ENCODE measurements at places on chromosomes 2 and 18.

DNA sequence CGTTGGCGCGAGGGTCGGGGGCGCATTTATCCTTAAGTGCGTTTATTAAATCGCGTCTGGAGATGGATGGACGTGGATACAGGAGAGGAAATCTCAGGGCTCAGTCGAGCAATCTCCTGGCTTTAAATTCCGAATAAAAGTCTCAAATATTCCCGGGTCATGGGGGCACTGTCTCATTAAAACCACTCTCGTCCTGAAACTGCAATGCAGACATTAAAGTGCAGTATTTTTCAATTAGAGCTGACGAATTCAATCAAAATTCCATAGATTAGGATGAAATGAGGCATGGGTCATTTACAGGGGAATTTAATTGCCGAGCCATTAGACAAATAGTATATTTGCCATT lies 10.7 kb upstream of the GBX2 start:
- DNase-seq, result no peak

DNA sequence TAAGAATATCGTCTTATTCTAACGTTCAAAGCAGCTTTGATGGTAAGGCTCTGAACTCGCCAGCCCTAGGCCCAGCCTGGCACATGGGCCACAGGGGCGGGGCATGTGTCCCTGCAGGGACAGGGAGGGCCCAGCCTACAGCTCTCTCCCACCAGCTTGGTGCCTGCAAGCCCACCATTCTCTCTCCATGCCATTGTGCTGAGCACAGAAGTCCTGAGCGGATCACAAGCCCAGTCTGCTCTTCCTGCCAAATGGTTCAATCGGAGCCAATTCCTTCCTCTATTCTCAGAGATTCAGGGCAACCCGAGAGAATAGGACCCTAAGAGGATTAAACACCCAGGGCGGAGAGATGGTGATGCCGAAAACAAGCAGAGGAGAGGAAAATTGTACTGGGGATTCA lies 50.3 kb upstream of the APCDD1 start:
- no peak for DNase-seq

DNA sequence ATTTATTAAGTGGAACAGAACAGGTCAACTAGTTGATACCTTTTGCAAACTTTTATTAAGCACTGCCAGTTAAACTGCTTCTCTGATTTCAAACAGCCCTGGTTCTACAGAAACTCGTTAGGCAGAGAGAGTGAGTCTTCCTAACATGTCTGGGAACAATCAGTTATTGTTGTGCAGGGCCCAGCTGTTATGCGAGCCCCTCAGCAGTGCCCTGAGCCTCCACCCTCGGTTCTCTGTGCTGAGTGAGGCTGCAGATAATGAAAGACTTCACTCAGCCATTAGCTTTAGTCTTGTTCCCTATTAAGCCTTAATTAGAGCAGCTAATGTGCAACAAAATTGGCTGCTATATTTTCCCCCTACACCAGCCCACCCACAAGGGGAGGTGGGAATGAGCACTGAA lies 39.6 kb downstream of the KCTD18 start:
- no peak for DNase-seq

- DNase-seq, result no peak
Measured at GRCh38 chr2:226883296-226883795, 47.5 kb downstream of the RHBDD1 start.

DNA sequence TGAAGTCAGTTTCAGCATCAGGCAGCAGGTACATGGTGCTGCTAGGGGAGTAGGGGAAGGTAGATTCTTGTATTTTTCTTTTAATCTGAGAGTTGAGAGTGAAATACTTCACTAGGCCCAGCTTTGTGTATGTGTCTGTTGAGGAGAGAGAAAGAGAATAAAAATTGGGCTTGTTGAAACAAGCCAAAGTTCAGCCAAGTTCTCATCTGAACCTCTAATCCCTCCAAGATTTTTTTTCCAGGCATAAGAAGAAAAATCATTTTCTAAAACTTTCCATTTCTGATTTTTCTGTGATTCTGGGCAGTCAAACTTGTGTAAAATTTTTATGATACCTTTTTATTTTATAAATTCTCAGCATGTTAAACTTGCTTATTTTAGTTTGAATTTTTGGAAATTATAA lies 55.6 kb downstream of the PTPRM start:
- no peak for DNase-seq

DNA sequence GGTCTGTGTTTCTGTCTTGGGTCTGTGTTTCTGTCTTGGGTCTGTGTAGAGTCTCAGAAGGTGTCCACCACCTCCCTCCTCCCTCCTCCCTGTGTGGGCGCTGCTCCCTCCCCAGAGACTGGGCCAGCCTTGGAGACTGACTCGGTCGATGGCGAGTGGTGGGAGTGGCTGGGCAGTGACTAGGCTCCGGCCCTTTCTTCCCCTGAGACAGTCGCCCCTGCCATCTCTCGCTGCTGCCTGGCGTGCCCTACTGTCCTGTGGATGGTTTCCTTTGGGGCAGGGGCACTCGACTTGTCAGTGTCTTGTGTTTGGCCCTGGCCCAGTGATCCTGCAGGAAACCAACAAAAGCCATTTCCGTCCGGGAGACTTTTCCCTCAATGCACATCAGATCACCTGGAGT lies 215.8 kb downstream of the NDUFA10 start:
- no peak for DNase-seq

DNA sequence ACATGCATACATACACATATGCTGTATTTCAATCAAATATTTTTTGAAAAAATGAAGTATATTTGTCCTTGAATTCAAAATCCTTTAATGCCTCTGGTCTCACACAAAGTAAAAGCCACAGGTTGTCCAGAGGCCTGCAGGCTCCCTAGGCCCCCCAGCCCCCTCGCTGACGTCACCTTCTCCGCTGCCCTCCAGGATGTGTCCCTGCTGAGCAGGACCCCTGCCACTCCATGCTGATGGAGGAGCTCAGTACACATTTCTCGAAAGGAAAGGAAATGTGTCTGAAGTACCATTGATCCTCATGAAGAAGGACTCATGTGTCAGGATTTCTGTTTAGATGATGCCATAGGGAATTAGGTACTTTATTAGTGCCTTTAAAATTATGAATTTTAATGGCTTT lies 212.1 kb downstream of the LDLRAD4 start:
- no peak for DNase-seq

DNA sequence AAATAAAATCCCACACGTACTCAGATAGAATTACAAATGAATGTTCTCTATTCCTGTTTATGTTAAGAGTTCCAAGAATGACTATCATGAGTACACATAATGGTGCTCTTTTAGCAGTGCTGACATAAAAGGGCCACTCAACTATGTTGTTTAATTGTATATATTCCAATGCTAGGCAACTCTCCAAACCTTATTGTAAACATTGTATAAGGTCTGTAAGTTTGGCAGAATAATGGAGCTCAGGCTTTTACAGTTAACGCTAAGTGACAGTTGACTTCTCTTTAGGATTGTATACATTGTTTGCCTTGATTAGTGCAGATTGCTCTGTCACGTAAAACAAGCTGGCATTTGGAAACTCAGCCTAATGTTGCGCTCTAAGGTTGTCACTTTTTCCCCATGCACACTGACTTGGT lies 20.8 kb downstream of the RBMS1 start:
- DNase-seq, result no peak

GRCh38 chr2:31475692-31476091 lies 61.1 kb upstream of the XDH start:
- no peak for DNase-seq

- DNase-seq, result no peak
Measured at GRCh38 chr2:43268066-43268953, 41.9 kb upstream of the ZFP36L2 start.

DNA sequence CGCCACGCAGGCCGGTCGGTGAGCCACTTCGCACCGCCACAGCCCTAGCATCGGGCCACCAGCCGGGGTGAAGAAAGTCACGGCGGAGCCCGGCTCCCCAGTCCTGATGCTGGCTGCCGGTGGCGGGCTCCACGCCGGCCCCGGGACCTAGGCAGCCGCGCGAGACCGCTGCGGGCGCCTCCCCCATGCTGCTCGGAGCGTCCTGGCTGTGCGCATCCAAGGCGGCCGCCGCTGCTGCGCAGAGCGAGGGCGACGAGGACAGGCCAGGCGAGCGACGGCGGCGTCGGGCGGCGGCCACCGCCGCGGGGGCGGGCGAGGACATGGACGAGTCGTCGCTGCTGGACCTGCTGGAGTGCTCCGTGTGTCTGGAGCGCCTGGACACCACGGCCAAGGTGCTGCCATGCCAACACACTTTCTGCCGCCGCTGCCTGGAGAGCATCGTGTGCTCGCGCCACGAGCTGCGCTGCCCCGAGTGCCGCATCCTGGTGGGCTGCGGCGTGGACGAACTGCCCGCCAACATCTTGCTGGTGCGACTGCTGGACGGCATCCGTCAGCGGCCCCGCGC lies 433 bp downstream of the SH3RF3 start:
- peak; percentile 7 for DNase-seq

GRCh38 chr2:195709901-195710806 lies 53.1 kb downstream of the SLC39A10 start:
- no peak for DNase-seq

DNA sequence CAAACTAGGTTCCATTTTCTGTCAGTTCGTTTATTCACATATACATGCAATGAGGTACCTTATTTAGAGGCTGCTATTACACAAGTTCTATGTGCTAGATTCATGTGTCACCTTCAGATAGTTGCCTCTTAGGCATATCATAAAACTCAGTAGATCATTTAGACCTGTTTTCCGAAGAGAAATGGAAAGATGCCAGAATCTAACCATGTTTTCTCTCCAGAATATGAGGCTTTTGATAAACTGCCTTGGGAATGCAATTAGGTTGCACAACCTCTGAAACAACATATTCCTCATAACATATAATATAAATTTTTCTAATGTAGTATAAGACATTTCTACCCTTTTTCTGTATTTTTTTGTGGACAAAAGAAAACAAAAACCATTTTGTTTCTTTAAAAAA lies 108.1 kb downstream of the PRPF40A start:
- no peak for DNase-seq

GRCh38 chr2:187431911-187432310 lies 16.1 kb downstream of the CALCRL start:
- no peak for DNase-seq

DNA sequence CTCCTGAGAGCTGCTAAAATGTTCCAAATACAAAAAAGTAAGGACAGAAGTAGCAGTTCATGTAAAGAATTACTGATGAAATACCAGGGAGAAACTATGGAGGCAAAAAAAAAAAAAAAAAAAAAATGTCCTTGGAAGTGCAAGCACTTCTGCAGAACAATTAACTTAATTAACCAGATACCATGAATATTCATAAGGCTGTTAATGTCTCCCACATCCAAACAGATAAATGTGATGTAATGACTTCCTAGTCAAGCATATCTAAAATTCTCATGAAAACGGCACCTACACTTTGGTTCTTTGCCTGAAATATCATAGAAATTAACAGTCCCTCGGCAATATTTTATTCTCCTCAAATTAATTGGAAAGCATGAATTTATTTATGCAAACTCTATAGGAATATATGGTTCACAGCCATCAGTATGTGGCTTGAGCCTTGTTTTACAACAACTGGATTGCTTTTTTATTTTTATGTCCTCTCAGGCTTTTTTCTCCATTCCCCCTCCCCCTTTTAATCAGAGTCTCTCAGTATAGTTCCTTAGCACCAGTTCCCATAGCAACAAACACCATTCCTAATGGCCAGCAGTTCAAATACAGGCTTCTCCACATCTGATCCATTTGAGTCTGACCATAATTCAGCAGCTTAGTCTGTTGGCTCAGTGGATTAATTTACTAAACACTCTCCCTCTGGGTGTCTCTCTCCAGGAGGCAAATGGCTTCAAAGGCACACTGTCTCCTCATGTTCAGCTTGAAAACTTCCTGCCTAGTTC lies 97.1 kb downstream of the ITGA4 start:
- DNase-seq, result no peak

- DNase-seq, result peak; percentile 19
Measured at GRCh38 chr2:37568565-37568964, 102.9 kb downstream of the CDC42EP3 start.

- no peak for DNase-seq
Measured at GRCh38 chr2:38108907-38109731, 33.2 kb upstream of the CYP1B1 start.

GRCh38 chr2:102498414-102498813 lies 25.4 kb downstream of the SLC9A4 start:
- DNase-seq, result no peak

DNA sequence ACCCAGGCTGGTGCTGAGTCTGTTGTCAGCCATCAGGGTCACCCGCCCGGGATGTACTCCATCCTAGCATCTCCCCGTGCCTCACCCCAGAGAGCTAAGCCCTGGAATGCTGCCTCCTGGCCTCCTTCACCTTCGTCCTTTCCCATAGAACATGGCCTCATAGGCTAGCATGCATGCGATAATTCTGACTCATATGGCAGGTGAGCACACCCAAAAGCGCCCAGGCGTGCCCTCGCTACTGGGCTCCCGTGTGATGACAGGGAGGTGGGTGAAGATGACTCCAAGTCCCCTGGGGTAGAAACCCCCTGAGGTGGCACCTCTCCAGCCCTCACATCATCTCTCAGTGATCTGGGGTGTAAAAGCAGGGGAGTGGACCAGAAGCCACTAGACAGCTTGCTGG lies 7.3 kb downstream of the SPR start:
- DNase-seq, result no peak

GRCh38 chr2:190469771-190470170 lies 61.6 kb downstream of the MFSD6 start:
- DNase-seq, result peak; percentile 37

- DNase-seq, result peak; percentile 11
Measured at GRCh38 chr2:145752091-145752806, 1232.3 kb upstream of the ZEB2 start.

- no peak for DNase-seq
Measured at GRCh38 chr2:232687382-232688160, 9.6 kb upstream of the GIGYF2 start.

GRCh38 chr2:20986024-20986939 lies 57.6 kb downstream of the APOB start:
- DNase-seq, result no peak

- no peak for DNase-seq
Measured at GRCh38 chr2:72846171-72847095, 20.6 kb upstream of the EXOC6B start.

DNA sequence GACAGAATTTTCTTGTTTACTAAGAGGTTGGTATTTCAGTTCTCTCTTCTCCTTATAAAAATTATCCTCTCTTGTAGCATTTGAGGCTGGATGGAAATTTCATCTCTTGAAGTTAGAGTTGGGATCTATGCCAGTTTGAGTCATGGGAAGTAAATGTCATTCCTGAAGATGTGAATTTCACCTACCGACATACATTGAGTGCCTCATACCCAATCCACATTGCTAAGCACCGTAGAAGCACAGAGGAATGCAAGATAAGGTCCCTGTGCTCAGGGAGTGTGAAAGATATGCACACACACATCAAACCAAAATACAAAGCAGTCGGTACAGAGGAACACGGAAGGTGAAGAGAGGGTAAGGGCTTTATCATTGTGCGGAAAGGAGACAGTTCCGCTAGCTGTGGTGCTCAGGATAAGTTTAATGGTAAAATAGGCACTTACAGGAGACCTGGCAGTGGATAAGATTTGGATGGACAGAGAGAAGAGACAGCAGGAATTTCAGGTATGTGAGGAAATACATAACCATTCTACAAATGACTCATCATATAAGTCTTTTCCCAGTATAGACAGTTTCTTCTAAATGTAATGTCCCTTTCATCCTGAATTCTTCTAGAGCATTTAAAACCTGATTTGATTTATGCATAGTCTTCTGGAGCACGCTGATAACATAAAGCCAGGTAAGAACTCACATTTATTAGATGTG lies 205.3 kb upstream of the ST6GAL2 start:
- DNase-seq, result no peak

Data from CD4-positive, alpha-beta T cell treated with Interleukin-4 for 1 hour (primary cell).